Naive thymus-derived CD8-positive, alpha-beta T cell (primary cell): ENCODE measurements at places on chromosomes 1 and 21. TPM values are rescaled to one million over a fixed set of nuclear protein-coding genes. Genes with fewer than 3 reads are reported as not detected.
A peak's percentile ranks its signal among the peaks of the same experiment; 100 is the strongest.

- peaks cover 21% of the 10 kb centered on the region for H3K27me3 ChIP-seq
- no peaks in the 10 kb centered on the region for H3K36me3 ChIP-seq
- no peak for DNase-seq
- H3K27ac ChIP-seq = no peak overlapping the region
Observed at GRCh38 chr1:203453616-203454015, 22.0 kb upstream of the PRELP start.

- H3K36me3 ChIP-seq = no peaks in the 10 kb centered on the region
- no peak overlapping the region for H3K27ac ChIP-seq
- H3K4me1 ChIP-seq = no peaks in the 10 kb centered on the region
Observed at GRCh38 chr21:35585155-35585554, 475.2 kb downstream of the SETD4 start.

GRCh38 chr1:166111430-166111829 lies 55.4 kb downstream of the FAM78B start:
- H3K27me3 ChIP-seq = no peaks in the 10 kb centered on the region
- no peak overlapping the region for H3K4me3 ChIP-seq
- H3K4me1 ChIP-seq = no peaks in the 10 kb centered on the region

GRCh38 chr21:43827015-43827611 lies 37.7 kb downstream of the RRP1 start:
- no peak overlapping the region for H3K27ac ChIP-seq
- no peak overlapping the region for H3K4me3 ChIP-seq
- H3K27me3 ChIP-seq = peaks cover 3% of the 10 kb centered on the region
- no peaks in the 10 kb centered on the region for H3K36me3 ChIP-seq

GRCh38 chr1:147627435-147628110 lies 42.8 kb downstream of the ACP6 start:
- H3K27me3 ChIP-seq = no peaks in the 10 kb centered on the region
- DNase-seq = peak; percentile 38
- no peaks in the 10 kb centered on the region for H3K36me3 ChIP-seq
- no peak overlapping the region for H3K4me3 ChIP-seq
- no peak overlapping the region for H3K27ac ChIP-seq

DNA sequence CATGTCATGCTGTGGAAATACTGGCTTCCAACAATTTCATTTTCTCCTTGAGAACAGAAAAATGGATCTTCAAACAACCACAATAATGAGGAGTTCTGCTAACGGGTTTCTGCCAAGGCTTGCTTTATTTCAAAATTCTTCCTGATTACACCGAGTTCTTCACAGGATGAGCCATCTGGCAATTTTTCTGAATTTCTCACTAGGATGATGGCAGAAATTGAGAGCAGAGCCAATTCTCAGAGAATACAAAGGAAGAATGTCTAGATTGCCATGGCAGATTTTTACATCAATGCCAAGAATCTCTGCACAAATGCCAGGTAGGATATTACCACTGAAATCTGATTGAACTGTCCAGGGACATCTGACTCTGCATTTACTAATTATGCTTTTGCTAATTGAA lies 619.0 kb upstream of the CHRM3 start:
- H3K27ac ChIP-seq = no peak overlapping the region
- no peak for DNase-seq

DNA sequence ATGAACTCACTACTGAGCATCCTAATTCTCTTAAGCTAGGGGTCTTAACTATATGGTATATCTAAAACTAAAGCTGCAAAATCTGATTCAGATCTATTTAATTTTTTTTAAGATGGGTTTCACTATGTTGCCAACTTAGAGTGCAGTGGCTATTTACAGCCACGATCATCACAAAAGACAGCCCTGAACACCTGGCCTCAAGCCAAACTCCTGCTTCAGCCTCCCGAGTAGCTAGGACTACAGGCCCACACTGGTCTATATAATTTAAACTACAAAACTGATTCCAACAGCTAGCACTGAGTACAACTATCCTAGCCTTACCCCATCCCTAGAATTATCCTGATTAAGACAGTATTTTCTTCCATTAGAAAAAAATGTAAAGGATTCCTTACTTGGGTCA lies 37.1 kb downstream of the EIF4G3 start:
- DNase-seq = no peak
- no peak overlapping the region for H3K27ac ChIP-seq
- H3K36me3 ChIP-seq = peaks cover 11% of the 10 kb centered on the region

DNA sequence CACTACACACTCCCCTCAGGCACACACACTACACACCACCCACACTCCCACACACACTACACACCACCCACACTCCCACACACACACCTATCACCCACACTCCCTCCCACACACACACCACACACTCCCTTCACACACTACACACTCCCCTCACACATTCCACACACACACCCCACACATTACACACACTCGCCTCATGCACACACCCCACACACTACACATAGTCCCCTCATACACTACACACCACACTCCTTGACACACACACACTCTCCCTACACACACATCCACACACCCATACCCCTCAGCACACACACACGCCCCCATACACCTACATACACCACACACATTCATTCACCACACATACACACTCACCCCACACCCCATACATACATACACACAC lies 31.0 kb upstream of the SELENON start:
- peak overlapping the region; percentile 79 for H3K27ac ChIP-seq
- H3K36me3 ChIP-seq = peaks cover 5% of the 10 kb centered on the region
- DNase-seq = no peak
- peaks cover 56% of the 10 kb centered on the region for H3K4me1 ChIP-seq
- no peak overlapping the region for H3K4me3 ChIP-seq
- H3K27me3 ChIP-seq = no peaks in the 10 kb centered on the region

GRCh38 chr1:88668405-88668804 lies 15.7 kb upstream of the PKN2 start:
- no peak overlapping the region for H3K27ac ChIP-seq
- H3K27me3 ChIP-seq = no peaks in the 10 kb centered on the region
- H3K4me1 ChIP-seq = no peaks in the 10 kb centered on the region

DNA sequence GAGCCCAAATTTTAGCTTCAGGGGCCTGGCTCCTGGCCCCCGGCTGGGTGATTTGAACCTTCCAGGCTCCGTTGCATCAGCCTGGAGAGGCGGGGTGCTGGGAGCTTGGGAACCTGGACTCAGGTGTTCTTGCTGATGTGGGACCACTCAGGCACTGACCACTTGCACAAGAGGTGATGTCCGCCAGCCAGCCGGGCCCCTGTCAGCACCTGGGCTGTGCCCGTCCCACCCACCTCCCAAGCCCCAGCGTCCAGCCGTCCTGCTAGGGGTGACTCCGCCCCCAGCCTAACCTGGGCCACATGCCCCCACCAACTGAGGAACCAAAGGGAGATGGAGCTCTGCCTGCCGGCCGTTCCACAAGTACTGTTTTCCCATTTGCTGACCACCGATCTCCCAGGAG lies 47.4 kb upstream of the ARHGEF16 start:
- no peak overlapping the region for H3K4me3 ChIP-seq
- no peaks in the 10 kb centered on the region for H3K4me1 ChIP-seq
- peaks cover 6% of the 10 kb centered on the region for H3K27me3 ChIP-seq
- no peak overlapping the region for H3K27ac ChIP-seq
- H3K36me3 ChIP-seq = no peaks in the 10 kb centered on the region
- no peak for DNase-seq

DNA sequence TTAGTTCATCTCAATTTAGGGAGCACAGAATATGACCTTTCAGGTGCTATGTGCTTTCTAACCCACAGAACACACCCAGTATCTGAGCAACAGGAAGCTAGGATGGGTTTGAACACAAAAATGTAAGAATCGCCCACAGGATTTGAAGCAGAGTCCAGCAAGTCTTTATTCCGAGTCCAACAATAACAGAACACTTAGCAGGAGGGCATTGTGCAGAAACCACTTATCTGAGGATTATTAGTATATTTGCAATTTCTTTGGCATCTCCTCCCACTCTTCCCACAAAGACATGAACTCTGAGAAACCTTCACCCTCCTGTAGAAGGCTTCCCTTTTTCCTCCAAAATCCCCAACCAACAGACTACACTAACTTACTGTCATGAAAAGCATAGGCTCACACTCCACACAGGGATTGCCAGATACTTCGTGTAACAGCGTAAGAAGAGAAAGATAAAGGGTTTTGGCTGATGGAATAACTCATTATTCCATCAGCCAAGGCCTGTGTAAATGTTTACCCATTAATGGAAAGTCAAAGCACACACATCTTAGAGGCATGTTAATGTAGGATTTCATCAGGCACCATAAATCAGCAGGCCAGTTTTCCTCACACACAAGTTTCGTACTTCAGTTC lies 16.1 kb downstream of the SIPA1L2 start:
- no peak for DNase-seq
- H3K27me3 ChIP-seq = no peaks in the 10 kb centered on the region
- no peak overlapping the region for H3K27ac ChIP-seq
- H3K4me1 ChIP-seq = no peaks in the 10 kb centered on the region

- no peak overlapping the region for H3K27ac ChIP-seq
- no peaks in the 10 kb centered on the region for H3K27me3 ChIP-seq
- H3K4me3 ChIP-seq = no peak overlapping the region
Observed at GRCh38 chr21:41803316-41803715, 36.5 kb upstream of the RIPK4 start.

DNA sequence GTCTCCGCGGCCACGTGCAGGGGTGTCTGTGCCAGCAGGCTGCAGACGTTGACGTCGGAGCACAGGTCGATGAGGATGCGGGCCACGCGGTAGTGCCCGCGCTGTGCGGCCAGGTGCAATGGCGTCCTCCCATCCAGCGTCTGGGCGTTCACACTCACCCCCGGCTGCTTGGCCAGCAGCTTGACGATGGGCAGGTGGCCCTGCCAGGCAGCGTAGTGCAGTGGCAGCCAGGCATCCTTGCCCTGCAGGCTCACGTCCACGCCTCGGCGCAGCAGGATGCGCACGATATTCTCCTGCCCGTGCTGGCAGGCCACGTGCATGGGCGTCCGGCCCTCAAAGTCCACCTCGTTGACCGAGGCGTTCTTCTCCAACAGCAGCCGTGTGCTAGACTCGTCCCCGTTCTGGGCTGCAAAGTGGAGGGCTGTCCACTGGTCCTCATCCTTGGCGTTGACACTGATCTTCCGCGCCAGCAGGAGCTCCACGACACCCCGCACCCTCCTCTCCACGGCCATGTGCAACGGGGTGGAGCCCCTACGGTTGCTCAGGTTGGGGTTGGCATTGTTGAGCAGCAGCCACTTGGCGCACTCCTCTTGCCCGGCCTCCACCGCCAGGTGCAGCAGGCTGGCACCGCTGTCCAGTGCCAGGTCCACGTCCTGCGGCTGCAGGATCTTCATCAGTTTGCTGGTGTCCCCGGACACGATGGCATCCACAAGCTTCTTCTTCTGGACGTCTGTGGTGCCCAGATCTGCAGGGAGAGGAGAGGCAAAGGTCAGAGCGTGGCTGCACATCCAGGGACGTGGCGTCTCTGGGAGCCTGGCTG lies 25.4 kb downstream of the RIPK4 start:
- no peak overlapping the region for H3K27ac ChIP-seq
- peaks cover 2% of the 10 kb centered on the region for H3K4me1 ChIP-seq
- H3K36me3 ChIP-seq = peaks cover 17% of the 10 kb centered on the region
- peaks cover 9% of the 10 kb centered on the region for H3K27me3 ChIP-seq

GRCh38 chr1:50474859-50475809 lies 51.9 kb upstream of the DMRTA2 start:
- DNase-seq = no peak
- peaks cover 34% of the 10 kb centered on the region for H3K36me3 ChIP-seq
- H3K4me3 ChIP-seq = no peak overlapping the region

DNA sequence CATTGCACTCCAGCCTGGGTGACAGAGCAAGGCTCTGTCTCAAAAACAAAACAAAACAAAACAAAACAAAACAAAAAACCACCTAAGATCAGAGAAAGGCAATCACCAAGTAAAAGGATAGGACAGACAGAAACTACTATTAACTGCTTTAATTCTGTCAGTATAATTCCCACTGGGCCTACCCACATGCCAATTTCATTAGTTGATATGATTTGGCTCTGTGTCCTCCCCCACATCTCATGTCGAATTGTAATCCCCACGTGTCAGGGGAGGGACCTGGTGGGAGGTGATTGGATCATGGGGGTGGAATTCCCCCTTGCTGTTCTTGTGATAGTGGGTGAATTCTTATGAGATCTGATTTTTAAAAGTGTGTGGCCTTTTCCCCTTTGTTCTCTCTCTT lies 27.2 kb upstream of the CAPZB start:
- no peak overlapping the region for H3K27ac ChIP-seq
- no peak for DNase-seq
- H3K4me3 ChIP-seq = no peak overlapping the region
- H3K4me1 ChIP-seq = peaks cover 8% of the 10 kb centered on the region

DNA sequence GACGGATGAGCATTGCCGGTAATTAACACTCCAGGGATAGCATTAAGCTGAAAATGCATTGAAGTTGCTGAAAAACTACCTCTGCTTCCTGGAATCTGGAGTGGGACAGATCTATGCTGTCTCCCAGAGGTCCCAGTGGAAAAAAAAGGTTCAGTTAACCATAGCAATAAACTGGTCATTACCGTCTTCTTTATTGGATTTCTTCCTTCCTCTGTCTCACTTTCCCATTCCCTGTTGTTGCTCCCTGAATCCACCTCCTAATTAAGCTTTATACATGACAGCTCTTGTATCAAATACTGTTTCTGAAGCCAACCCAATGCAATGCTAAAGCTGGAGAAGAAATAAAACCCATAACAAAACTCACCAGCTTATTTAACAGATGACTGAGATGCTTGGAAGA lies 1805.9 kb downstream of the NCAM2 start:
- no peak overlapping the region for H3K4me3 ChIP-seq
- H3K36me3 ChIP-seq = no peaks in the 10 kb centered on the region
- no peak for DNase-seq
- H3K4me1 ChIP-seq = no peaks in the 10 kb centered on the region

DNA sequence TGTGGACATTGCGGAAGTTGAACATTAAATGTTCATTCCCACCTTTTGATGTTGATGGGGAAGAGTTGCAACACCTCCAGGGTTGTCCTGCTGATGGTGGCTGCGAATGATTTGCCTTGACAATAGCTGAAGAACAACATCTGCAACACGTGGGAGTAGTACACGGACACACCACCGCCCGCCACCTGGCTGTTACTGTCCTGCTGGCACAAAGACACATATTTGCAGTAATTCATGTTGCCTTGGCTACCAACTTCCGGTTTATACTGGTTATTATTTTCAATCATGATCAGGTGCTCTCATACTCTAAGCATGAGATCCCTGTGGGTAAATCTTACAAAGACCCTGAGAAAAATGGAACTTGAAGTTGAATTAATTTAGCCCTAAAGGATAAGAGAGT lies 55.2 kb downstream of the UBR4 start:
- no peaks in the 10 kb centered on the region for H3K4me1 ChIP-seq
- no peak overlapping the region for H3K27ac ChIP-seq
- no peak for DNase-seq

The ERG gene
- not detected for total RNA-seq

The TFAP2E gene
- 3.2 TPM for total RNA-seq

The NECTIN4 gene
- total RNA-seq = not detected

The ATG4C gene
- 18.3 TPM for total RNA-seq

The SLAMF7 gene
- 4.5 TPM for total RNA-seq

The NBPF6 gene
- total RNA-seq = 0.16 TPM

The C2CD4D gene
- total RNA-seq = not detected

The MYOM3 gene
- not detected for total RNA-seq
